Neural crest cell (in vitro differentiated cells): ENCODE measurements at places on chromosomes 2 and 18.

DNA sequence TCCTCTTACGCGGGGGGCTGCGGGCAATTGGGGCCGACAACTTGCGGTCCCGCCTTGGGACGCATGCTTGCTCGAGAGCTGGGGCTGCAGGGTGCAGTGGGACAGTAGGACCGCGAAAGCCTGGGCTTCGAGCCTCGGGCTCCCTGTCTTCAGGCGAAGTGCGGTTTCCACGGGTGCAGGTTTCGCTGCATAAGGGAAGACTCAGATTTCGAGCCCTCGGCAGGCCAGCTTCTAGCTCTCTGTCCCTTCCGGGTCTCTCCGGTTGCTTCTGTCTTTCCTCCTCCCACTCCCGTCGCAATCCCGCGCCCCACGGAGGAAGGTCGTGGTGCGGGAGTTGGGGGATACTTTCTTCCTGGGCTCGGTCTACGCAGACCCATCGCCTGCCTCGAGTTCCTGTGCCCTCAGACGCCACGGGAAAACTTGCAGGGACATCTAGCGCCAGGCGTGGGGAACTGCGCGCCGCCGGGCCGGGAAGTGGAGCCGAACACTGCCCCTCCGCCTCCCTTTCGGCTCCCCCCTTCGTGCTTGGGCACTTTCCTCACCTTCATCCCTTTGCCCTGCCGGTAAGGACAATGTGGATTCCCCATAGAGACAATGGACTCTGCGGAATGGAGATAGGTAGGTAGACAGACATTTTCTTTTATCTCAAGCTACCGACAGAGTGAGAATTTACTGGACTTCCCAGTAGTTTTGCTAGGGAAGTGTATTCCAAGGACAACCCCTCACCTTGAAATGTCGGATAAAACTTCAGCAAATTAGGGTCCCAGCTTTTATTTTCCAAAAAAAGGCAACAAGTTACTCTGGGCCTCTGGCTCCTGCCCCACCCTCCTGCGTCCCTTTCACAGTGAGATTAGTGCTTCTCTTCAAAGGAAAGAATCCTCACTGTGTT lies 4.2 kb upstream of the HOXD13 start:
- DNase-seq: peak; percentile 62

DNA sequence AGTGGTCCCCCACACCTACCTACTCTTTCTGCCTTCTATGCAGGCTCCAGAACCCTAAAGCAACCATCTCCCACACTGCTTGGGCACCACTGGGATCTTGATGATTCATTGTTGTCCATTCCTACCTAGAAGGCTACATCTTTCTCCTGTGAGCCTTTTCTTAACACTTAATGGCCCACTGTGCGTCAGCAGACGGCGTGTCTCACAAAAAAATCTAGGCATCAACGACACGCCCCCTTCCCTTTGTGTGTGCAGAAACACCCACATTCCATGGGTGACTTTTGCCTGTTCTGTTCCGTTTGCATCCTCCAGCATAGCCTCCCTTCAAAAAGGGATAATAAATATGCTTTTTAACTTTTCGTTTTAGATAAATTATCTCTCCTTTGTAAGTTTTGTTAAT lies 99.7 kb upstream of the CYRIA start:
- no peak for DNase-seq

DNA sequence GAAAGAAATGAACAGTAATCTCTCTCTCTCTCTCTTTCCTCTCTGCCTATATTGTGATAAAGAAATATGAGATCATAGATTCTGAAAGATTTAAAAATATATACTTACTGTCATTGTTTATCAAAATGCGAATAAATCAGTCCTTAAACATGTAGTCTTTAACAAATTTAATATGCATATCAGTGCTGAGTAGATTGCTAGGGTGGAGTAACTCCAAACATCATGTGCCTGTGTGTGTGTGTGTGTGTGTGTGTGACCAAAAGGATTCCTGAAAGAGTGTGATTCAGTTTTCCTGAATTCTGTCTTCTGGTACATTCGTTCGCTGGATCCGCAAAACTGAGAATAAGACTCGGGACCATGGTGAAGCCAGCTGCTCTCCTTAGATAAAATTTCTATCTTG lies 24.0 kb upstream of the DSEL start:
- no peak for DNase-seq

DNA sequence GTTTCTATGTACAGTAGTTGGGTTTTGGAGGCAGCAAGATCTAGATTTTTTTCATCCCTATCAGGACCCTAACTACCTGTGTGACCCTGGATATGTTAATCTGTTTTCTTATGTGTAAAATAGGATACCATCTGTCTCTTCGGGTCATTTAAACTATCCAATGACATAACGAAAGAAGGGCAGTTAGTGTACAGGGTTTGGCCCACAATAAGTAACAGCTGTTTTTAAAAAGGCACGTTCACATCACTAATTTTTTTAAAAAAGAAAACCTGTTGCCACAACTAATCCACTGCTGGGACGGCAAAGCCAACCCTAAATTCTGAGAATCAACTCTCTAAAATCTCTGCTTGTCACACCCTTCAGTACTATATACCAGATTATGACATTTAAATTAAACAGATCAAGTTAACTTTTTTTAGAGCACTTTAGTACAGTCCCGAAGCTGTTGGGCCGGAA lies 869 bp downstream of the USP40 start:
- DNase-seq: no peak

- no peak for DNase-seq
Observed at GRCh38 chr2:6782517-6783237, 83.0 kb downstream of the CMPK2 start.

GRCh38 chr2:85243101-85244072 lies 84.4 kb downstream of the TGOLN2 start:
- peak; percentile 60 for DNase-seq

DNA sequence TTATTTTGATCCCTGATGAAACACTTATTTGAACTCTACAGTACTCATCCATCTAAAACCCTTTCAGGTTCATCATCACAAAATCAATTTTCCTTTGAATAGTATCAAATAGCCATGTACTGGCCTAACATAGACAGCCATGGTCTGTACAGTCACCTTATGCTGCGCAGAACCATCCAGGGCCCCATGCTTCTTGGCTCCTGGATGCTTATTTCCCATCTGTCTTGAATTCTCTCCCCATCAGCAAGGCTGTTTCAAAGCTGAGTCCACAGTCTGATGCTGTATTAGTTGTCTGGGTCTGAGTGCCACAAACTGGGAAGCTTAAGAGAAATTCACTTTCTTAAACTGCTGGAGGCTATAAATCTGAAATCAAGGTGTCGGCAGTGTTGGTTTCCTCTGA lies 290.2 kb downstream of the OSR1 start:
- DNase-seq: no peak

- DNase-seq: no peak
Observed at GRCh38 chr2:215500466-215500865, 64.6 kb upstream of the FN1 start.

GRCh38 chr18:49279041-49279440 lies 181.4 kb downstream of the DYM start:
- DNase-seq: no peak

- DNase-seq: no peak
Observed at GRCh38 chr2:232275670-232276069, 102.9 kb upstream of the ALPP start.
